Hepatic stellate cell (primary cell): ENCODE measurements at places on chromosomes 5 and 9.

- DNase-seq: peak; percentile 35
These were observed 256.7 kb downstream of the ARRDC3 start for GRCh38 chr5:91126448-91126847.

- peak; percentile 6 for DNase-seq
These were observed 37.3 kb downstream of the KCTD16 start for GRCh38 chr5:144207875-144208444.

GRCh38 chr5:131096774-131097710 is 68.0 kb downstream of the HINT1 start:
- no peak for DNase-seq

- DNase-seq: no peak
These were observed 378 bp downstream of the GPR151 start for GRCh38 chr5:146515473-146516150.

GRCh38 chr9:33257276-33257675 is 7.2 kb downstream of the BAG1 start:
- DNase-seq: no peak

DNA sequence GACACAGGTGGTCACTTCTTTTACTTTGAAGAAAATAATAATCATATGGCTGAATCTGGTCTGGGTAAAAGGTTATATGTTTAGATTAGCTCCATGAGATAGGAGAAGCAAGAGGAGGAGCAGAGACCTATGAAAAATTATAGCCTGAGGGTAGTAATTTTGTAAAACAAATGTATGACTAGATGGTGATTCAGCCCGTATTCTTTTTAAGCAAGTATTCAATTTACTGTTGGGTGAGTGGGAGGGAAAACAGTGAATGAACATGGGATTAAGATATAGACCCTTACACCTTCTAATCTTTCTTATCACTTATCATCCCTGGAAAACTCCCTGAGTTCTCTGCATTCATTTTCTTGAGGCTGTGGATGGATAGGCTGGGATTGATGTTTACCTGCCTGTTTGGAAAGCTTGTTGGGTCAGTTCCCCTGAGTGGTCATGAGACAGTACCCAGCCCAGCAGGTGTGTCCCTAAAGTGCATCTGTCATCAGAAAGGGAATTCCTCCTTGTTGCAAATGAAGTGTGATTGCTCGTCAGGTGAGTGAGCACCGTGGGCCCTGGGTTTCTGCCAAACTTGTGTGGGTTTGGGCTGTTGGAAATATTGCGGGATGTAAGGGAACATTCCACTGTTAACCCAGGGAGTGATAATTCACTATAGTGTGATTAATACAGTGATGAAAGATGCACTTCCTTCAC is 101.2 kb upstream of the GDNF start:
- no peak for DNase-seq

DNA sequence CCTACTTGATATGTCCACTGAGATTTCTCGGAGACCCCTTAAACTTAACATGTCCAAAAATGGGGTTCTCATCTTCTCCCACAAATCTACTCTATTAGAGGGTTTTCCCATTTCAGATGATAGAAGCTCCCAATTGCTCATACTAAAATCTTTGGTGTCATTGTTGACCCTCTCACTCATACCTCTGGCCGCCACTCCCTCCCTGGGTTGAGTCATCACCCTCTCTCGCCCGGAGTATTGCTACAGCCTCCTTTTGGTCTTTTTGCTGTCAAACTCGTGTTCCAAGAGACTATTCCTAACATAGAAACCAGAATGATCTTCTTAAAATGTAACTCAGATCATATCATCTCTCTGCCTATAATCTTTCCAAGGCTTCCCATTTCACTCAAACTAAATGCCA is 91.0 kb upstream of the GNAQ start:
- DNase-seq: no peak

- no peak for DNase-seq
These were observed 30.2 kb upstream of the HSPA9 start for GRCh38 chr5:138605254-138605972.

- DNase-seq: no peak
These were observed 242.6 kb upstream of the IRX4 start for GRCh38 chr5:2125171-2125900.

DNA sequence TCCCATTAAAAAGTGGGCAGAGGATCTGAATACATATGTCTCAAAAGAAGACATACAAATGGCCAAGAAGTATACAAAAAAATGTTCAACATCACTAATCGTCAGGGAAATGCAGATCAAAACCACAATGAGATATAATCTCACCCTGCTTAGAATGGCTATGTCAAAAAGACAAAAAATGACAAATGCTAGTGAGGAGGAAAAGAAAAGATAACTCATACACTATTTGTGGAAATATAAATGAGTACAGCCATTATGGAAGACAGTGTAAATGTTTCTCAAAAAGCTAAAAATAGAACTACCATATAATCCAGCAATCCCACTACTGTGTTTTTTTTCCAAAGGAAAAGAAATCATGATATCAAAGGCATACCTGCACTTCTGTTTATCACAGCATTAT is 450.7 kb downstream of the EFNA5 start:
- DNase-seq: no peak

GRCh38 chr5:42666869-42667268 is 89.7 kb upstream of the CCDC152 start:
- DNase-seq: no peak

DNA sequence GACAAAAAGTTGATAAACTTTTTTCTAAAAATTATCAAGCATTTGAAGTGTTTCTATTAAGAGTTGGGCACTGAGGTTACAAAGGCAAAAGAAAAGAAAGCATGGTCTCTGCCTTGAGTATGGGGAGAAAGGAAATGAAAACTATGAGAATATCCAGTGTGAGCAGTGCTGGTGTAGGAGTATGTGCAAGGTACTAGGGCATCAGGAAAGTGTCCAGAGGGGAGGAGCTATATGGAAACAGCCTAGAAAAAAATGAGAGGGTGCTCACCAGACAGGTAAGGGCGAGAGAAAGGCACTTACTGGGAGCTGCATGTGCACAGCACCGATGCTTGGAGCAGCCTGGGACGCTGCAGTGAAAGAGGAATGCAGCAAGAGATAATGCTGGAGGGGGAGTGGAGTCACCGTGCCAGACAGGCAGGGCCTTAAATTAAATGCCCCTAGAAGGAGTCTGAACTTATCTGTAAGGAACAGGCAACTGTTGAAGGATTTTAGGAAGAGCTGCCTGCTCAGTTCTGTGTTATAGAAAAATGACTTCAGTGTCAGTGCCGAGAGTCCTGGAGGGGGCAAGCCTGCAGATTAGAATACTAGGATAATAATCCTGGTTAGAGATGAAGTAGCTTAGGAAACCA is 14.0 kb downstream of the MCC start:
- no peak for DNase-seq

- no peak for DNase-seq
These were observed 64.8 kb downstream of the AK8 start for GRCh38 chr9:132813115-132813771.

- peak; percentile 29 for DNase-seq
These were observed 2.2 kb upstream of the GNPDA1 start for GRCh38 chr5:142014911-142015584.

- DNase-seq: no peak
These were observed 329.6 kb downstream of the SLCO4C1 start for GRCh38 chr5:101966476-101966875.

DNA sequence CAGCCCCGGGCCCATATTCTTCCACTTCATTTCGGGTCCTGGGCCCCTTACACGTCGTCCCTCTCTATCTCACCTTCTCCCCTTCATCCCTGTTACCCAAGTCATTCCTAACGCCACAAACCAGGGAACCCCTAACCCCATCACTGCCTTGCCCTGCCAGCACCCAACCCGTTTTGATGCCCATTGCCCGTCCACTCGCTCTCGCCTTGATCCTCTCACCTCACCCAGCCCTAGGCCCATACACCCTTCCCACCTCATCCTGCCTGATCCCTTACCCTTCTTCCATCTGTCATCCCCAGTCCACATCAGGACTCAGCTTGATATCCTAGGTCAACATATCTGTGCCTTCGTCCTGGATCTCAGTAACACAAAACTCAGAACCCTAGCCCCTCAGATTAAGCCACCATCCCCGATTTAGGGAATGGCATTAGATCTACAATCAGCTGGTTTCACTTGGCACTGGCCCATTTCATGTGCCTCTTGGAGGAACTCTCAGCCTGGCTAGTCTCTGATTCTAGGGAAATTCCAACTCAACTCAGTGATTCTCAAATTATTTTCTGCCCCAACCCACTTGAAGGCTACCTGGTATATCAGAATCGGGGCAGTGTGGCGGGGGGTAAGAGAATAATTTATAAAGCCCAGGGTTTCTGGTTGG is 489 bp downstream of the CHMP5 start:
- DNase-seq: no peak

DNA sequence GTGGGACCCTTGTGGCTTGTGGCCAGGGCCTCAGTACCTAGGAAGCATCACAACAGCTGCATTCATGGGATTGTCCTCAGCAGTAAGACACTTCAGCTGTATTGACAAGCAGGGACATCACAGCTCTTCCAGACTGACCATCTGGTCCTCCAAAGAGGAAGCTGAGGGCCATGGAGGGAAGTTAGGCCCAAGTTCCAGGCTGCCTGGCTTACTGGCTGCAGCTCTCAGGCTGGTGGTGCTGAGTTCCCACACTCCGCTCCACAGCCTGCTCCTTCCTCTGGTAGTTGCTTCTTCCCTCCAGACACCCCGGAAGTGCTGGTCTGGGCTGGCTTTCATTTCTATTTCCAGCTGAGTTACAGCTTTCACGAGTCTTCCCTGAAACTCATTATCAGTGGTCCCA is 5.7 kb upstream of the STING1 start:
- no peak for DNase-seq

DNA sequence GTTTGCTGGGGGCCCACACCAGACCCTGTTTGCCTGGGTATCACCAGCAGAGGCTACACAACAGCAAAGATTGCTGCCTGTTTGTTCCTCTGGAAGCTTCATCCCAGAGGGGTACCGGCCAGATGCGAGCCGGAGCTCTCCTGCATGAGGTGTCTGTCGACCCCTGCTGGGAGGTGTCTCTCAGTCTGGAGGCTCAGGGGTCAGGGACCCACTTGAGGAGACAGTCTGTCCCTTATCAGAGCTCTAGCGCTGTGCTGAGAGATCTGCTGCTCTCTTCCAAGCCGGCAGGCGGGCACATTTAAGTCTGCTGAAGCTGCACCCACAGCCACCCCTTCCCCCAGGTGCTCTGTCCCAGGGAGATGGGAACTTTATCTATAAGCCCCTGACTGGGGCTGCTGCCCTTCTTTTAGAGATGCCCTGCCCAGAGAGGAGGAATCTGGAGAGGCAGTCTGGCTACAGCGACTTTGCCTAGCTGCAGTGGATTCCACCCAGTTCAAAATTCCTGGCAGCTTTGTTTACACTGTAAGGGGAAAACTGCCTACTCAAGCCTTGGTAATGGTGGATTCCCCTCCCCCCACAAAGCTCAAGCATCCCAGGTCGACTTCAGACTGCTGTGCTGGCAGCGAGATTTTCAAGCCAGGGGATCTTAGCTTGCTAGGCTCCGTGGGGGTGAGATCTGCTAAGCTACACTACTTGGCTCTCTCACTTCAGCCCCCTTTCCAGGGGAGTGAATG is 206.0 kb upstream of the TLX3 start:
- DNase-seq: no peak

- no peak for DNase-seq
These were observed 412.7 kb upstream of the SMC2 start for GRCh38 chr9:103681435-103681834.

GRCh38 chr5:61148515-61148914 is 13.8 kb downstream of the SMIM15 start:
- DNase-seq: no peak

- no peak for DNase-seq
These were observed 32.5 kb downstream of the CSF1R start for GRCh38 chr5:150053713-150054392.

DNA sequence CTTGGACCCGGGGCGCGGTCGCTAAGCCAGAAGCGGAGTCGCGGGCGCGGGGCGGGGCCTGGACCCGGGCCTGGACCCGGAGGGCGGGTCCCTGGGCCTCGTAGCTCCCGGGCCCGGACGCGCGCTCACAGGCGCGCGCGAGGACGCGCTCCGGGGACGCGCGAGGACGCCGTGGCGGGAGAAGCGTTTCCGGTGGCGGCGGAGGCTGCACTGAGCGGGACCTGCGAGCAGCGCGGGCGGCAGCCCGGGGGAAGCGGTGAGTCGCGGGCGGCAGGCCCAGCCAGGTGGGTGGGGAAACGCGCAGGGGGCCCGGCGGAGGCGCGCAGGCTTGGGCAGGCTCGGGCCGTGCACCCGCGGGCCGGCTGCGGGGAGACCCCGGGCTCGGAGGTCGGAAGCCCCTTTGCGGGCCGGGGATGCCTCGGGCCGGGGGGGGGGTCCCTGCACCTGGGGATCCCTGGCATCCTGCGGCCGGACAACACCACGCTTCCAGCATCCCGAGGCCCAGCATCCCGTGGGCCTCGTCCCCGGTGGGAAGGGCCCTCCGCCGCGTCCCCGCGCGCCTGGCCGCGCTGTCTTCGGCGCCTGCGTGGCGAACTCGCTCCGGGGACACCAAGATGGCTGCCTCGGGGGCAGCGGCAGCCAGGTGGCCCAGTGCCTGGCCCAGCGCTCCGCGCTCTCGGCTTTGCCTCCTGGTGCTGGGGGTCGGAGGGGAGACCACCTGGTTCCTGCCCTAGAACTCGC is at the start of gene SFXN1:
Gene SFXN1, plus strand, starts transcription at position 177 of the 741 bp plus-strand sequence. CDS start 13,544 bp downstream, outside the sequence.
- DNase-seq: peak; percentile 93

DNA sequence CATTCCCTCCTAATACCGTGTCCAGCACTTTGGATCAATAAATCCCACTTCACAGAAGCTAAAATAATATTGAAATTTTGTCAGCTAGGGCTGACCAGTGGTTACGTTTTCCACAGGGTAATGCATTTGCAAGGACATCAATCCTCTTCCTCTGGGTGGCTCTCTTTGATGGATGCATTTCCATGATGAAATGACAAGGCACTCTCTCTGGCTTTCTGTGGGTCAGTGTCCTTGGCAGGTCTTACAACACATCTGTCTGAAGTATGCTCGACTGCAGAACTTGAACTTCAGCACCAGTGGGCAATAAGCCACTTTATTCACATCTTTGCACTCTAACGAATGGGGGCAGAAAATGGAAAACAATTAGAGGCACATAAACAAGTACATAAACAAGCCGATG is 330.1 kb downstream of the ADAMTS6 start:
- no peak for DNase-seq

DNA sequence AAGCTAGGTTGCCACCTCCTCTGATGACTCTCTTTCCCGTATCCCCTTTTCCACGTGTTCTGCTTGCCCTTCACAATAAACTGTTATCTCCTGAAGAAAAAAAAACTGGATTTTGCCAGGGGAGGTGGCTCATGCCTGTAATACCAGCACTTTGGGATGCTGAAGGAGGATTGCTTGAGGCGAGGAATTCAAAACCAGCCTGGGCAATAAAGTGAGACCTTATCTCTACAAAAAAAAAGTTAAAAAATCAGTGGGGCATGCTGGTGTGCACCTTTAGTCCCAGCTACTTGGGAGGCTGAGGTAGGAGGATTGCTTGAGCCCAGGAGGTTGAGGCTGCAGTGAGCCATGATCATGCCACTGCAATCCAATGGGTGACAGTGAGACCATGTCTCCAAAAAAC is 81.7 kb upstream of the IL6ST start:
- no peak for DNase-seq

DNA sequence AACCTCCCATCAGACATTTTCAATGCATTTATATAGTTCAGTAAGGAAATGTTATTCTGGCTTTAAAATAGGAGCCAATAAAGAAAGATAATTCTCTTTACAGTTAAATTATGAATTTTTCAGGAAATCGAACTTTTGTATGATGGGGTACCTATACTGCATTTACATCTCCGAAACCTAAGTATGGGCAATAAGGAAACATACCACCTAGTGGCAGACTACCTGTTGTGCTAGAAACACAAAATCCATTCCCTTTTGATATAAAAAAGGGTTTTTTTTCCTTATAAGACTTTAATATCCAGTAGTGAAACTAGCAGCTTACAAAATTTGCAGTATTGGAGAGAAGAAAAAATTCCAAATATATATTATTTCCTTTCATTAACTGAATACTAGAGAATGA is 21.3 kb upstream of the VLDLR start:
- DNase-seq: no peak
